ENCODE measurements at places on chromosomes 12 and 14.

DNA sequence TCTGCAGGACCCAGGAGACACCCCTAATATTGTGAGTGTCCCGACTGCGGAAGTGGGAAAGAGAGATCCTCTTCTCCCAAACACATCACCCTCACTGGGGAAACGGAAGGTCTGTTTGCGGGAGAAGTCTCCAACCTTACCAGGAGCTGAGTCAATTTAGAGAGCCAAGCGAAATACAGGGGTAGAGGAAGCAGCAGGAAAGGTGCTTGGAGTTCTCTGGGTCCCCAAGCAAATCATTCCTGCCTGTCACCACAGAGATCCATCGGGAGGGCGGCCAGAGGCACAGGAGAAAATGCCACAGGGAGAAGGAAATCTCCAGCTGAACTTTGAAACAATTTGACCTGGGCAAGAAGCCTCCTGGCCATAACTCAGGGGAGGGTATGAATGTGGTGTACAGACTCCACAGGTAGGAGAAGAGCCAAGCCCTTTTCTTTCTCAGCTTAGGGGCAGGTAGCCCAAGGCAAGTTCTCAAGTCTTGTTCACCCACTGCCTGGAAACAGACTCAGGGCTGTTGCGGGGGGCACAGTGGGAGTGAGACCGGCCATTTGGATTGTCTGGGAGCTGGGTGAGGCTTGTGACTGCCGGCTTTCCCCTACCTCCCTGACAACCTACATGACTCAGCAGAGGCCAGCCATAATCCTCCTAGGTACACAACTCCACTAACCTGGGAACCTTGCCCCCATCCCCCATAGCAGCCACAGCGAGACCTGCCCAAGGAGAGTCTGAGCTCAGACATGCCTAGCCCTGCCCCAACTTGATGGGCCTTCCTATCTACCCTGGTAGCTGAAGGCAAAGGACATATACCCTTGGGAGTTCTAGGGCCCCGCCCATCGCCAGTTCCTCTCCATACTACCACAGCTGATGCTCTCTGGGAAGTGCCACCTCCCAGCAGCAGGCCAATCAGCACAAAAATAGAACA is 211.9 kb upstream of the ARHGAP5 start:
- DNase-seq: no peak

DNA sequence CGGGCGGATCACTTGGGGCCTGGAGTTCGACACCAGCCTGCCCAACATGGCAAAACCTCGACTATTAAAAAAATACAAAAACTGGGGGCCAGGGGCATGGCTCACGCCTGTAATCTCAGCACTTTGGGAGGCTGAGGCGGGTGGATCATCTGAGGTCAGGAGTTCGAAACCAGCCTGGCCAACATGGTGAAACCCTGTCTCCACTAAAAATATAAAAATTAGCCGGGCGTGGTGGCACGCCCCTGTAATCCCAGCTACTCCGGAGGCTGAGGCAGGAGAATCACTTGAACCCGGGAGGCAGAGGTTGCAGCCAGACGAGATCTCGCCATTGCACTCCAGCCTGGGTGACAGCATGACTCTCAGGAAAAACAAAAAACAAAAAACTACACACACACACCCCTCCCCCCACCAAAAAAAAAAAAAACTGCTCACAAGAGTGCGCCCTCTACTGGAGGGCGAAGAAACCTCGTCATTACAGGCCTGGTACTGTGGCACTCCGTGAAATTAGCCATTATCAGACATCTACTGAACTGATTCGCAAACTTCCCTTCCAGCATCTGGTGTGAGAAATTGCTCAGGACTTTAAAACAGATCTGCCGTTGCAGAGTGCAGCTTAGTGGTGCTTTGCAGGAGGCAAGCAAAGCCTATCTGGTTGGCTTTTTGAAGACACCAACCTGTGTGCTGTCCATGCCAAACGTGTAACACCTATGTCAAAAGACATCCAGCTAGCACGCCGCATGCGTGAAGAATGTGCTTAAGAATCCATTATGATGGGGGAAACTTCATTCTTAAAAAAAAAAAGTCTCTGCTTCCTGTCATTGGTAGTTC is 7.7 kb downstream of the PPP1R3E start:
- DNase-seq: peak; percentile 54

DNA sequence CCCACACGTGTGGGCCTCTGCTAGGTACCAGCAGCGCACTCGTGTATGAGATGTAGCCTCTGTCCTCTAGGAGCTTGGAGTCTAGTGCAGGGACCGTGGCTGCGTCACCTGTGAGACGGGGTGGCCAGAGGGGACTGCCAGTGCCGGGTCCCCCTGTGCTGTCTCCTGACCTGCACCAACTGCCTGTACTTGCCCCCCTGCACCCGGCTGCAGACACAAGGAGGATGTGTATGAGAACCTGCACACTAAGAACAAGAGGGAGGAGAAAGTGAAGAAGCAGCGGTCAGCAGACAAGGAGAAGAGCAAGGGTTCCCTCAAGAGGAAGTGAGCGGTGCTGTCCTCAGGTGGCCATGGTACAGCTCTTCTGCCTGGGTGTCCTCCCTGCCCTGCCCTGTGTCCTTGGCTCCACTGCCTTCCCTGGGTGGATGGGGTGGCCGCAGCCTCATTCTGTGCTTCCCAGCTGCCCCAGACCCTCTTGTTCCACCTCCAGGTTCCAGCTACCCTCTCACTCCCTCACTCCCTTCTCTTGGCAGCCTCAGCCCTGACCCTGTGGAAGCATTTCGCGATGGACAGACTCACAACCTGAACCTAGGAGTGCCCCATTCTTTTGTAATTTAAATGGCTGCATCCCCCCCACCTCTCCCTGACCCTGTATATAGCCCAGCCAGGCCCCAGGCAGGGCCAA is 9.6 kb downstream of the PTPN6 start:
- peak; percentile 50 for DNase-seq

GRCh38 chr14:104132981-104133380 is 5.4 kb upstream of the KIF26A start:
- DNase-seq: no peak

- DNase-seq: no peak
Measured at GRCh38 chr14:97380539-97380941, 583.4 kb downstream of the VRK1 start.

DNA sequence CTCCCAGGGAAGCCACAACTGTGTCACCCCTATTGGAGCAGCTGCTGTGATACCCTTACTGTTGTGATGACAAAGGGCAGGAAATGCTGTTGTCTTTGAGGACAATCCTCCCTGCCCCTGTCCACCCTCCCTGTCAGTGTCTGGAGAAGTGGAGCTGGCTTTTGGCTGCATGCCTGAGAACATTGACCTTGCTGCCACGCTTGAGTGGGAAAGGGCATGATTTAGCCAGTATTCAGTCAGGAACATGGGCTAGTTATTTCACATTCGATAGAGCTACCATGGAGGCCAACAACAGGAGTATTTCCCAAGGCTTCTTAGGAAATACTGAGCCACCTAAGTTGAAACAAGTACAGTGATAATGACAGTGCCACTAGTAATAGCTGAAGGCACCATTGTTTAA is 59.4 kb downstream of the MYRFL start:
- no peak for DNase-seq

DNA sequence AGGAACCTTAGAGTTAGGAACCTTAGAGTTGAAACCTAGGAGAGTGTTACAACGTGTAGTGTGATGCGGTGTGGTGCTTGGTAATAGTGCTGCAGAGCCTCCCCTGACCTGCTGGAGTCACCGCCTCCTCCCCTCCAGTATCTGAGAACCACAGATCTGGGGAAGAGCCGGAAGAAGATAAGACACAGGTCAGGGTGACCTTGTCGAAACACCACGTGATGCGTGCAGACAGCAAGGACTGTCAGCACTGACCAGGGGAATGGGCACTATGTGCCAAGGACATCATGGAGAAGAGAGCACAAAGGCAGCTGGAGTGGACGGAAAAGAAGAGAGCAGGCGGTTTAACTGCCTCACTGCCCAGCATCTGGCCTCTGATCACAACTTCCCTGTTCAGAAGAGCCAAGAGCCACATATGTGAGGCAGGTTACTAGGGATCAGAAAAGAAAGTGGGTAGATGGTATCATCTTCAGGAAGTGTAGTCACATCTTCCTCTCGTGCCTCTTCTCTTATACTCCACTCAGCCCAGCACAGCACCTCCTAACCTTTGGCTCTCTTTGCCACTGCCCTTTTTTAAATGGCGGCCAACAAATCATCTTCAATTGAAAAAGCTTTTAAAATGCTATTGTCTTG is 93.7 kb downstream of the TESC start:
- DNase-seq: no peak

DNA sequence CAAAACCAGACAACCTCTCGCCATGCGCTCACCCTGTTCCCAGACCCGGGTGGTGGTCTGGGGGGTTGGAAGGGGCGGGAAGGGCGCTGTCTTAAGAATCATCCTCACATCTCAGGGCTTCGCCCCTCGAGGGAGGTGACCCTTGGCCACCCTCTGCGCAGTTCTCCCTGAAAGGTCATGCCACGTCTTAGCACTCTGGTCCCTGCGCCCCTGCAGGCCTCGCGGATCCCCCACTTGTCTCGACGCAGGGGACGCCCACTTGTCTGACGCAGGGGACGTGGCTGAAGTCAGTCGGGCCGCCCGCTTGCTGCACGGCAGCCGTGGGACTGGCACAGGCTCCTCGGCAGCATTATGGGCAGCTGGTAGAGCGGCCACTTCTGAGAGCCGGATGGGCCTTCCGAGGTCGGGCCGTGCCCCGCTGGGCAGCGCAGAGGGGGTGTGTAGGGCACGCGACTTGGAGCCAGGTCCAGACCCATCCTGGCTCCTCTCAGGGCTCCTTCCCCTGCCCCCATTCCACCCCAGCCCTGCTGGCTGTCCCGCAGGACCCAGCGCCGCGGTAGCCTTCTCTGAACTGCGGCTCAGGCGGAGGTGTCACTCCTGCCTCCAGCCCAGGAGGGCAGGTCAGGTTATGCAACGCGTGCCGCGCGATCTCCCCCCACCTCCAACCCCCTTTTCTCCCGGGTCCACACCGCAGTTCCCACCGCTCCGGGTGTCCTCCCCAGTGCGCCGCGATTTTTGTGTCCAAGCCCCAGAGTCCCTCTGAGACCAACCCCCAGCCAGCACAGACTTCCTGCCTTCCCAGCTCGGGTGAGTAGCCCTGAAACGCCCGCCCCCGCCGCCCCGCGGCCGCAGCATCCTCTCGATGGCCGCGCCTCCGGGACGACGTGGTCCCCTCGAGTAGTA is 40.9 kb upstream of the CAPRIN2 start:
- peak; percentile 41 for DNase-seq

DNA sequence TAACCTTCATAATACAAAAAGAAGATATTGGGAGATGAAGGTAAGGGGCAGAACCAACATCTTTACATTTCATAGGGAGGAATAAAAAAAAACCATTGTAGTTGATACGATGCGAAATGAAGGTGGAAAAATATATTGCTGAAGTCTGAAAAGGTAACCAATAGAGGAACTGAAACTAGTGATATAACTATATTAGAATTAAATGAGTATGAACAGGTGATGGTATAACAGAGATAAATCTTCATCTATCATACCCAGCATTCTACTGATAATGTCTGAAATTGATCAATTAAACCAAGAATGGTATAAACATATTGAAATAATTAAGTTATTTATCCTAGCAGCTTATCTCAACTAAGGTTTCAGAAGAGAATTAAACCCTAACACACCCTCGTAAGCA is 332.1 kb downstream of the NELL2 start:
- no peak for DNase-seq

- DNase-seq: no peak
Measured at GRCh38 chr12:47317175-47317915, 237.6 kb upstream of the AMIGO2 start.

- no peak for DNase-seq
Measured at GRCh38 chr14:74917646-74918081, 5.4 kb downstream of the RPS6KL1 start.

DNA sequence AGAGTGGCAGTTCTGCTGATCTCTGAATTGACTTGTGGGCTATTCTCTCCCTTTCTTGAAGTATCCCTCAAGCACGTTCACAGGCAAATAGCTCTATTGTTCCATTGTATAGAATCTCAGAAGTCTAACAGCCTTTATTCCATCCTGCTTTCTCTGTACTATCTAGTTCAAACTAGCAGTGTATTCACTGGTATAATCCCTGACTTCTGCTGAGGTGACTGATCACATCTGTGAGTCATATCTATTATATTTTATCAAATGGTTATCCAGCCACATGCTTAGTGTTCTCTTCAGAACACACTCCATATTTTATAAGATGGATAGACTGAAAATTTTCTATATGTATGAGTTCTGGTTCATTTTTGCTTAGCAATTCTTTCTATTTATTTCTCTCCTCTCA is 866.1 kb downstream of the C12orf50 start:
- no peak for DNase-seq

GRCh38 chr14:100446572-100446971 is 123.4 kb downstream of the SLC25A47 start:
- no peak for DNase-seq

- DNase-seq: no peak
Measured at GRCh38 chr14:39472078-39472477, 39.8 kb upstream of the FBXO33 start.

- DNase-seq: no peak
Measured at GRCh38 chr12:1918884-1919236, 408 bp upstream of the CACNA2D4 start.

GRCh38 chr12:110280392-110280778 is 662 bp upstream of the ATP2A2 start:
- no peak for DNase-seq

DNA sequence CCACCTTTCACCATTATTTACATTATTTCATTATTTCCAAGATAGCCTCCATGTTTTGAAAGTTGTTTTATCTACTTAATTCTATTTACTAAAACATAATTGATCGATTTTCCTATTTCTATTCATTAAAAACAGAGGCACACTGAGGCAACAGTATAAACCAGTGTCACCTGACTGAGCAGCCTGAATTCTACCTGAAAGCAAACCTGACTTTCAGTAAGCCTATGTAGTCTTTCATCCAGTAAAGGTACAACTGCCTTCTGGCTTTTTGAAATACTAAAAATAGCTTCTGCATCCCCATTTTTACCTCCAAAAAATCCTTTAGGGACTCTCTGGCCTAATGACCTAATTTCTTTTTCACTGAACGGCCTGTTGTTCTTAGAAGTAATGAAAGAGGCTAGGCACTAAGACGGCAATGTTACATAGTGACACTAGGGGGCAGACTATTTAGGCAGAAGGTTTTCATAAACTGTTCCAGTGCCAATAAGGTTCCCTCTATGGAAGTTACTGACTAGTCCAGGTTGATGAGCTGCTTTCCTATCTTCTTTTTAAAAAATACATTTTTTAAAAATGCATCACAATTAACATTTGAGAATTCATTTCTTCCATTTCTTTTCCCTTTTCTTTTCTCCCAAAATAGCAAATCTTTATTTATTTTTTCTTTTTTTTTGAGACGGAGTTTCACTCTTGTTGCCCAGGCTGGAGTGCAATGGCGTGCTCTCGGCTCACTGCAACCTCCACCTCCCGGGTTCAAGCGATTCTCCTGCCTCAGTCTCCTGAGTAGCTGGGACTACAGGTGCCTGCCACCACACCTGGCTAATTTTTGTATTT is 17.5 kb downstream of the ANAPC5 start:
- DNase-seq: peak; percentile 33

DNA sequence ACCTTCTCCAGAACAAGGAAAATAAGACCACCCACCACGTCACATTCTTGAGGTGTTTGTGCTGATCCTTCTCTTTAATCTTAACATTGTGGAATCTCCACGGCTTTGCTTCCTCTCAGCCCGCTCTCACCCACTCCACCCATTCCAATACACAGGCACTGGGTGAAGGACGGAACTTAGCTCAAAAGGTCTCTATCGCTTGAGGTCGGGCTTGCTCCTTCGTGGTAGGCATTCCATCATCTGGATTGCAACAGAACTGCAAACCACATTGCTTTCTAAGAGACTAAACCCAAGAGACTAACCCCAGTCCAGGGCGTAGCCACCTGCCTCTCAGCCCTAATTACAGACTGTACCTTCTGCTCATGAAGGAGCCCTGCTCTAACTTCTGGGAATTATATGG is 24.0 kb upstream of the MDM2 start:
- DNase-seq: no peak

- DNase-seq: no peak
Measured at GRCh38 chr12:75087654-75088053, 122.0 kb downstream of the KCNC2 start.

All from naive thymus-derived CD8-positive, alpha-beta T cell (primary cell).